ENCODE measurements at places on chromosomes 3 and 15.

GRCh38 chr3:71265365-71265915 lies 318.1 kb downstream of the FOXP1 start:
- no peak for DNase-seq

- no peak for DNase-seq
Observed at GRCh38 chr15:28184166-28184565, 85.1 kb upstream of the OCA2 start.

- DNase-seq = no peak
Observed at GRCh38 chr3:139448104-139448503, 28.2 kb downstream of the RBP2 start.

DNA sequence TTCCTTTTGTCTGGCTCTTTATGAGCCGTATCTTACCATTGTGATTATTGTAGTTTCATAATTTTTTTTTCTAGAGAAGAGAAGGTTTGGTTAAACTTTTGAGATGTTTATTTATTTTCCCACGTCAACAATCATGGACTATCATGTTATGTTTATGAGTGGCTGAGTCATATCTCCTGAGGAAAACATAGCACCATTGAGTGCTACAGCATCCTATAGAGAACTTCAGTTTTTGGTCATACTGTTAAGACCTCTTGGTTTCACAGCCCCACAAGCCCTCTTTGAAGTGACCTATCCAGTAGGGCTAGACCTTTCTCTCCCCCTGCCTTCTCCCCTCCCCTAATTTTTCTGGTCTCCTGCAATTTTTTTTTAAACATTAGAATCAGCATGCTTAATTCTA lies 20.8 kb downstream of the PIK3CA start:
- DNase-seq = no peak

GRCh38 chr3:114453361-114453780 lies 159.5 kb downstream of the TIGIT start:
- no peak for DNase-seq

- DNase-seq = no peak
Observed at GRCh38 chr15:60840306-60840702, 361.4 kb upstream of the ICE2 start.
